ENCODE measurements at places on chromosomes 13 and 19. TPM values are rescaled to one million over a fixed set of nuclear protein-coding genes. Genes with fewer than 3 reads are reported as not detected.

Gene VAV1
- 79.5 TPM for total RNA-seq

Gene UBA52
- total RNA-seq, result 2,036 TPM

Gene CGB2
- not detected for total RNA-seq

Gene ZNF560
- total RNA-seq, result not detected

DNA sequence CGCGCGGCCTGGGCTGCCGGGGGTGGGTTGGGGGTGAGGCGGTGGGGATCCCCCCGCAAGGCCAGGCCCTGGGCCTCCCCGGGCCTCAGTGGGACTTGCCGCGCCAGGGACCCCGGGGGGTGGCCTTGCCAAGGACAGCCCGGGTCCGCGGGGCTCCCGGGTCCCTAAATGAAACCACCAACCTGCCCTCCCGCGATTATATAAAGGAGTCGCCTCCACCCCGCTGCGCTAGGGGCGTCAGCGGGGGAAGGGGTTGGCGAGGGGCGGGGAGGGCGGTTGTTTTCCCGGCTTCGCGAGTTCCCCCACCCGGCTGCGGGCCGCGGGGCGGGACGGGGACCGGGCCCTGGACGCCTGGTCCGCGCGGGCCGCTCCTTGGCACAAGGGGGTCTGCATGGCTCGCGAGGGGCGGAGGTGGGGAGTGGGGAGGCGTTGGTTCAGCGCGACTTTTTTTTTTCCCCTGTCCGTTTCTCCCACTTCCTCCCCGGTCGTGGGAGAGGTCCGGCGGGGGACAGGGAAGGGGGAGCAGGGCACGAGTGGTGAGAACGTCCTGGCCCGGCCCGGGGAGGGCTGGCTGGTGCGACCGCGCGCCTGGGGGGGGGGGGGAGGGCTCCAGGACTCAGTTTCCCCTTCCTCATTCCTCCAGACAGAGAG is 822 bp upstream of the ZBTB7A start:
- DNase-seq, result no peak
- H3K4me1 ChIP-seq, result peaks cover 31% of the 10 kb centered on the region
- no peaks in the 10 kb centered on the region for H3K27me3 ChIP-seq
- H3K4me3 ChIP-seq, result peak overlapping the region; percentile 83

Data from naive thymus-derived CD8-positive, alpha-beta T cell (primary cell).